ENCODE measurements at places on chromosomes 5 and 9. TPM values are rescaled to one million over a fixed set of nuclear protein-coding genes. Genes with fewer than 3 reads are reported as not detected.
A peak's percentile ranks its signal among the peaks of the same experiment; 100 is the strongest.

- DNase-seq, result no peak
These were observed 3.7 kb upstream of the SLC6A7 start for GRCh38 chr5:150186137-150186536.

GRCh38 chr5:154087260-154087659, 48.5 kb downstream of the MFAP3 start:
- DNase-seq, result no peak

The NMUR2 gene
- total RNA-seq, result not detected

GRCh38 chr9:83056174-83056573, 6.8 kb downstream of the RASEF start:
- no peak for DNase-seq

The PCDHA9 gene
- 9.8 TPM for total RNA-seq

- no peak for DNase-seq
These were observed 33.1 kb upstream of the AFAP1L1 start for GRCh38 chr5:149238540-149238939.

DNA sequence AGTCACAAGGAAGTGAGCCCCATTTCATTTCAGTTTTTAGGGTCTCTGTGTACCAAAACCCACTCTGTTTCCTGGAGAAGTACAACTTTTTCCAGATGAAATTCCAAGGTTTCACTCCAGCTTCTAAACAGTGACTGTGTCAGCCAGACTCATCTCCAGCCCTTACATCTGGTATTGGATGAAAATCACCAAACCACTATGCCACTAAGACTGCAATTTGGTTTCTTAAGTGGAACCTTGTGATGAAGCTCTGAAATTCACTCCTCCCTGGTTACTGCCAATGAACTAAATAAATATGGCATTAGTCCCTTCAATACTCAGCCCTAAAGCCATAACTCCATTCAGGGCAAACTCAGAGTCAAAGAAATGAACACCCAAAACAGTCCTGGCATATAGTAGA, 211.2 kb upstream of the DAPK1 start:
- DNase-seq, result no peak

DNA sequence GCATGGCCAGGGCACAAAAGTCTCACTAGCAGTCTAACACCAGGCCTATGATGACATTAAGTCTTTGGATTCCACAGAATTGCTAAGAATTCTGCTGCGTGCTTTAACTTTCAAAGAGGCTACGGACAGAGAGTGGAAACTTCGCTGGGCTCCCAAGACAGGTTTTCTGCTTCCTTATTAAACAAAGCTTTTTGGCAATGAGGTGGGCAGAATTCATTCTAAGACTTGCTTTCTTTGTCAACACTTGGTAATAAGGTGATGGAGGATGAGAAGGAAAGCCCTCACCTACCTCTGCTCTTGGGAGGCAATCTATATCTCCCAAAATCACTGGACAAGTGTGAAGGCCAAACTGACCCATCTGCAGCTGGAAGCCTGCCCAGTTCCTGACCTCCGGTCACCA, 231.9 kb downstream of the ATPSCKMT start:
- DNase-seq, result no peak

The GABRA1 gene
- total RNA-seq, result 29.8 TPM

DNA sequence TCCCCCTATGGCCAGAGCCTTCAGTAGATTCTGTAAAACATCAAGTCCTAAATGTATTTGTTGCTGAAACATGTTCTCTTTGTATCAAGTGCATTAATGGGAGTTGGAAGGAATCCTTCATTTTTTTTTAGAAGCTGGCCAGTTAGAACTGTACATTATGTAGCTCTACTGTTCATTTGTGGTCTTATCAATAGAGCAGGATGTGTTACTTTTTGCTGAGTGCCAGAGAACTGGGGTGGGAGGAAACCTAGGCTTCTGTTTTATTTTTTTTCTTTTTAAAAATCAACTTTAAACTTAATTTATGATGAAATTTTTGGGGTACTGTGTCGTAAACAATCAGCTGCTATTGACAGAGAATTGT, 5.1 kb downstream of the PIP5K1B start:
- DNase-seq, result no peak

The AMBP gene
- total RNA-seq, result 0.82 TPM

GRCh38 chr9:124660341-124660801, 110.7 kb downstream of the NR6A1 start:
- no peak for DNase-seq

- DNase-seq, result peak; percentile 65
These were observed at the start of gene PRUNE2 for GRCh38 chr9:76905791-76906646. Gene PRUNE2 (minus strand): TSS chr9:76906114. CDS start chr9:76905963, 151 bp downstream.

- DNase-seq, result no peak
These were observed 149.0 kb downstream of the INSYN2B start for GRCh38 chr5:169831331-169831730.

- no peak for DNase-seq
These were observed 328.2 kb downstream of the BNC2 start for GRCh38 chr9:16542290-16542689.

- DNase-seq, result no peak
These were observed 84.2 kb upstream of the PCSK1 start for GRCh38 chr5:96517295-96517694.

DNA sequence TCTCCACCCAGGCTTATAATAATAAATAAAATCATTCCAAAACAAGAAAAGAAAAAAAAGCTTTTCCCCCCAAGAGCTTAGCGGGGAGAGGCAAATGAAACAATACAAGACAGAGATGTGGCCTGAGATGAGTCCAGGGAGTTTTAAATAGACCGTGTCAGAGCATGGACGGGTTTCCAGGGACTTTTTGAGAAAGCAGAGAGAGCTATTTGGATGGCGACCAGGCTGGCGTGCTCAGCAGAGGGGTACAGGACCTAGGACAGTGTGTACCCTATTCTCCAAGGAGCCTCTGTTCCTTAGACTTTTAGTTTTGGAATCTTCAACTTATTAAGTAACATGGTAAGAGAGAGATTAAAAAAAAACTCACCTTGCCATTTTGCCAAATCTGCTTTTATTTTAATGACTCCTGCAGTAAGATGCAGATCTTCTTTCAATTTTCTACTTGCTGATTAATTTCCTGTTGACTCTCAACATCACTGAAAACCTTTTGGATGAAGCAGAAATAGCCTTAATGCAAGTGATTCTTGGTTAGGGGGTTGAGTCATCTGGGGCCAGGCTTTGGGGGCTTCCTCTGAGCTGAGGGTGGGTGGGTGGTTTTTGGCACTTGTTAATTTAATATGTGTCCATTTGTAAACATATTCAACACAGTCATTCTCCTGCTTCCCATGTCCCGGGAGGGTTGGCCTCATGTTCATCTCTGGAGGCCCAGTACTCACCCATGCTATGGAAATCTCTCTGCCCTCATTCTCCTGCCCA, 49.6 kb upstream of the OSMR start:
- peak; percentile 25 for DNase-seq

The RALGPS1 gene
- total RNA-seq, result 53.8 TPM

DNA sequence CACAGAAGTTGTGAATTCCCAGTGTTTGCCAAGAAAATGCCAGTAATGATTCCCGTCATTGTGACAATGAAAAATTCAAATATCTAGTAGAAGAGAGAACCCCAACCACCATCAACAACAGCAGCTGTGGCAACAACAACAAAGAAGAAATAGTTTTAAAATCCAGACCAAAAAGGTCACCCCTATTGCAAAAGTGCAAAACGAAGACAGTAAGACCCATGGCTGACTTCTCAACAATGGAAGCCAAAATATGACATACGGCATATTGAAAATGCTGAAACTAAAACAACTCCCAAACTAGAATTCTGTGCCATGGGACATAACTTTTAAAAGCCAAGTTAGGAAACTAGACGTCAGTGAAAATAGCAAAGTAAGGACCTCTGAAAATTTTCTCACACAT, 270.6 kb downstream of the IRX2 start:
- DNase-seq, result no peak

The LYRM7 gene
- 30.2 TPM for total RNA-seq

GRCh38 chr5:35129921-35130485, 82.3 kb upstream of the AGXT2 start:
- no peak for DNase-seq

GRCh38 chr5:158739951-158740757, 359.6 kb downstream of the EBF1 start:
- no peak for DNase-seq

- DNase-seq, result no peak
These were observed 344.1 kb downstream of the TMEM38B start for GRCh38 chr9:106038266-106039001.

DNA sequence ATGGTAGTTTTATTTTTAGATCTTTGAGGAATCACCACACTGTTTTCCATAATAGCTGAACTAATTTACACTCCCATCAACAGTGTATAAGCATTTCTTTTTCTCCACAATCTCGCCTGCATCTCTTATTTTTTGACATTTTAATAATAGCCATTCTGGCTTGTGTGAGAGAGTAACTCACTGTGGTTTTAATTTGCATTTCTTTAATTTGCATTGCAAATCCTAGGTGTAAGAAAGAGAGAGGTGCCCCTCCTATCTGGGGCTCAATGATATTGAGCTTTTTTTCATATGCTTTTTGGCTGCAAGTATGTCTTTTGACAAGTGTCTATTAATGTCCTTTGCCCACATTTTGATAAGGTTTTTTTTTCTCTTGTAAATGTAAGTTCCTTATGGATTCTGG, 106.3 kb upstream of the SLC27A6 start:
- no peak for DNase-seq

DNA sequence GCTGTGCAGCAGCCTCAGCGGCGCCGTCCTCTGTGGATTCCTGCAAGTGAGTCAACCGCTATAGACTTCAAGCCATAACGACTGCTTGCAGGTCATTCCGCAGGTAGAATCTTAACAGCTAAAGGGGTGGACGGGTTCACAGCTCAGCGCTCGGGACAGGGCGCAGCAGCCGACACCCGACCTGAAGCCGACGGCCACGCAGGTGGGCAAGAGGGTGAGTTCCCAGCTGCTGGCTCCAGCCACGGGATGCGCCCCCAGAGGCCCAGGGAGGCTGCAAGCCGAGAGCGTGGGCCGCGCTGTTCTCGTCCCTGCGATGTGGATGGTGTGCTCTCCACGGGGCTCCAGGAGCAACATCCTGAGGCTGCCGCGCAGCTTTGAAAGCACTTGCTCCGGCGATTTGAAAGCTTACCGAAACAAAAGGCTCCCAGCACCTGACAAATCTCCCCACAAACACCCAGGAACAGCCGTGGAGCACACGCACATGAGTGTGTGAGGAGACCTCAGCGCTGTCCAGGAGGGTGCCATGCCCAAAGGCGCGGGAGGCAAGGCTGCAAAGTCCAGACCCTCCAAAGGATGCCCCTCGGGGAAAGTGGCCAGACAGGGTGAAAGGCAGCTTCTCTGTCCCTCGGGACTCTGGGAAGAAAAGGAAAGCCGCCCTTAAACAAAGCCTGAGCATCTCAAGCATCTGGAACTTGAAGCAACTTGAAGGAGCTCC, 48.7 kb downstream of the EXD3 start:
- no peak for DNase-seq

DNA sequence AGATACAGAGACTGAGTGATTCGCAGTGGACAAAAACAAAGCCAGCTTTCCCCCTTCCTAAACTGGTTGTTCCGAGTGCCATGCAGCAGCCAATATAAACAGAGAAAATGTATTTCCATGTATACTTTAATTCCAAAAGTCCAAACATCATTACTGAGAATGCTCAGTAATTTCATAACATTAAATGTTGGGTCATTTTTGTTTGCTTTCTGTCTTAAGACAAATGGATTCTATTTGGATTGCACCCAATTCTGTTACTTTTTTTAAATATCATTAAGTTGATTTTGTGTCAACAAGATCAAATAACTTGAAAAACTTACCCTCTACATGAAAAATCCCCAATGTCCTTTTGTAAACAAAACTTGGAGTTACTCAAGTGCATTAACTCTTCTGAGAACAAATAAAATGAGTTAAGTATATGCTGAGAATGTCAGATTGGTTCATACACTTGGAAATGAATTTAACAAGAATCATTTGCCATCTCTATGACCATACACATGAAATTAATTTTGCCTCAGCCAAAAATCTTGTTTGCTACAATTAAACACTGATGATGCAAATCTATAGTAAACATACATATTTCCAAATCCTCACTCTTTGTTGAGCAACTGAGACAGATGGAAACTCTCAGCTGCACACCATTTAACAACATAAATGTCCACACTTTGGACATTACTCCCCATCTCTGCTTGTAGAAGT, 19.4 kb downstream of the LURAP1L start:
- DNase-seq, result no peak

The STX17 gene
- total RNA-seq, result 14.7 TPM

DNA sequence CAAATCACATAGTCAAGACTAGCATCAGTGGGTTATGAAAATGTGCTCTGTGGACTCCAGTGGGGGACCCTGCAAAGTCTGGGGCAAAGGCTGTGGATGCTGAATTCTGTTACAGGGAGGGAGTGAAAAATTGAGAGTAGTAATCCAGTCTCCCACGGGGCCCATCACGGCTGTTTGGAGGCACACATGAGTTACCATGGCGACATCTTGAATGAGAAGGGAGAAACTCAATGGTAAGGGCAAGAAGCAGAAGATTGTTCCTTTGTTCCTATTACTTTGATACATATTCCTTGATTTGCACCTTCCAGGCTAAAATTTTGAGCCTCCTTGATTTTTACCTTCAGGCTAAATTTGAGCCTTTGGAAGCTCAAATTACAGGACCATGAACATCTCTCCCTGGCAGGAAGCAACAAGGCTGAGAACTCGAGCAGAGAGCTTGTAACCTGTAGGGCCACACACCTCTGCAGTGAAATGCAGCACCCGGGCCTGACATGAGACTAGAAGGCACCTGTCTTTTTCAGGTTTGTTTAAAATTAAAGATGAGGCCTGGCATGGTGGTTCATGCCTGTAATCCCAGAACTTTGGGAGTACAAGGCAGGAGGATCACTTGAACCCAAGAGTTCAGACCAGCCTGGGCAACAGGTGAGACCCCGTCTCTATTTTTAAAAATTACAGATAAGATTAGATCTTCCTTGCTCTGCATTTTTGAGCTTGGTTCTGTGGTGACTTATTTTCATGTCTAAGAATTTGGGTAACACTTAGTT, 31.0 kb upstream of the ZFR start:
- no peak for DNase-seq

- DNase-seq, result no peak
These were observed 8.3 kb upstream of the SHC3 start for GRCh38 chr9:89186960-89187359.

- DNase-seq, result no peak
These were observed 78.2 kb downstream of the FAM114A2 start for GRCh38 chr5:153960269-153961215.

The BARX1 gene
- total RNA-seq, result not detected

- DNase-seq, result no peak
These were observed 597.3 kb downstream of the PRELID2 start for GRCh38 chr5:145237843-145238242.

DNA sequence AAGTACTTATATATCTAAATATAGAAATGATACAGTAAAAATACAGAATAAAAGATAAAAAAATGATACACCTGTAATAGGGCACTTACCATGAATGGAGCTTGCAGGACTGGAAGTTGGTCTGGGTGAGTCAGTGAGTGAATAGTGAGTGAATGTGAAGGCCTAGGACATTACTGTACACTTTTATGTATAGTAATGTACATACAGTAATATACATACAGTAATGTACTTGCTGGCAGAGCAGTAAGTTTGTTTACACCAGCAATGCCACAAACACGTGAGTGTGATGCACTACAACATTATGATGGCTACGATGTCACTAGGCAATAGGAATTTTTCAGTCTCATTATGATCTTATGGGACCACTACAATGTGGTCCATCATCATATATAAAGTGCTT, 34.2 kb downstream of the SUSD1 start:
- DNase-seq, result no peak
